ENCODE measurements at places on chromosomes 2 and 18.

- DNase-seq, result no peak
Measured at GRCh38 chr18:58843688-58844035, 21.0 kb upstream of the ZNF532 start.

DNA sequence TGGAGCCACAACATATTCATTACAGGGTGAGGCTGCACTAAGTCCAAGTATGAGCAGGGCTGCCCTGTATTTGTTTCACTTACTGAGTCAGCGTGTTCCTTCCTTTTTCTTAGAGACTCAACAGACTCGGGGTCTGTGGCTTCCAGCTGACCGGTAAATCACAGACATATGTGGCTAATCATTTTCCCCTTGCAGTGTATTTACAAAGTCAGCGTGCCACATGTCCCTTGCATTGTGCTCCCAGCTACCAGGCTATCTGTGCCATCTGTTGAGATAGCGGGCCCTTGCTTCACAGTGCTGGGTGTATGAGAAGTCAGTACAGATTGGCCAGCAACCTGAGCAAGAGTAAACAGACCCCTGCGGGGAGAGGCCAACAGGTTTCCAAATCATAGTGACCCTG is 254.3 kb downstream of the LRRTM1 start:
- DNase-seq, result no peak

DNA sequence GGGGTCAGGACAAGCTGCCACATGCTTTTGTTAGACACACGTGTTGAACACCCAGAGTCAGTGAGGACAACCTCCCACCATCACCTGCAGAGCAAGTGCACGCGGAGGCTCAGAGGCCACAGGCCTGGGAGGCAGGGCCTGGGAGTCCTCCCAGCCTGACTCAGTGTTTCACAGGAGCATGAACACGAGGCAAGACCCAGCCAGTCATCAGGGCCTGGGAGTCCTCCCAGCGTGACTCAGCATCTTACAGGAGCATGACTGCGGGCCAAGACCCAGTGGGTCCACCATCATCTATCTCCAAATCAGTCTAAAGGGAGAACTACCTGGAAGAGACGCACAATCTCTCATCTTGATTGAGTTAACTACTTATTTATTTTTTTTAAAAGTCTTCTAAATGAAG is 112.6 kb upstream of the PXDN start:
- no peak for DNase-seq

DNA sequence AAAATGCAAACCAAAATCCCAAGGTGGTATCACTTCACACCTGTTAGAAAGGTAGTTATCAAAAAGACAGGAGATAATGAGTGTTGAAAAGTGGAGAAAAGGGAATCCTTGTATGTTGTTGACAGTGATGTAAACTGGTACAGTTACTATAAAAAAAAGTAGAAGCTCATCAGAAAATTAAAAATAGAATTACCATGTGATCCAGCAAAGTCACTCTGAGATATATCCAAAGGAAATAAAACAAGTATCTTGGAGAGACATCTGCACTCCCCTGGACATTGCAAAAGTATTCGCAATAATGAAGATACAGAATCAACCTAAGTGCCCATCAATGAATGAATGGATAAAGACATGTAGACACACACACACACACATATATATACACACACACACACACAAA is 208.3 kb upstream of the PIEZO2 start:
- DNase-seq, result no peak

DNA sequence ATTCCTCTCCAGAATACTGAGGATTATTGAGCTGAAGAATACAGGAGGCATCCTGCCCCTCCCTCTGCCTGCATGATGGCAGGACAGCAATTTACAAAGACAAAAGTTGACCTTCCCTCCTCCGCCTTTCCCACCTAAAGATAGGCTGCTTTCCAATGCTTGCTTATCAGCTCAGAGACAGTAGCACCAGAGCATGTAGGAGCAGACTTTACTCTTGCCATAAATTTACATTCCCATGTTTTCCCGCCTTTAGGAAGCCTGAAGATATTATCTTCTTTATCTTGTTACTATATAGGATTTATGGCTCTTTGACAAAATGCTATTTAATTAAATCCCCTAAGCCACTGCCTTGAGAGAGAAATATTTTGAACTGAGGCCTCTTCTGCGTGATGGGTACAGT is 135.6 kb upstream of the HNMT start:
- DNase-seq, result no peak

DNA sequence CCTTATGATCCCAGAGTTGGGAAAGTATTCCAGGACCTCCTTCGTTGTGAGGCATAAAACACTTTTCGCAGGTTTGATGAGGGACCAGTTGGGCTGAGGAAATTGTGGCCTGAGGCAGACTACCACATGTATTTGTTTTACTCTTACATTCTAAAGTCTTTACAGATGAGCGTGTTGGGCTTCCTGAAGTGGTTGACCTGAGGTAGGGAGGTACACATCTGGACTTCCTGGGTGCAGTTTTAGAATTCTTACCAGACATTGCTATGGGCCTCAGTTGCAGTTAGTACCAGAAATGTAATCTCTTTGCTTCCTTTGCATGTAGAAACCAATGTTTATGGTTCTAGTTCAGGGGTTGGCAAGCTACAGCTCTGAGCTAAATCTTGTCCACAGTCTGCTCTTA is 48.7 kb downstream of the COA5 start:
- no peak for DNase-seq

GRCh38 chr2:198098918-198099317 is 294.5 kb downstream of the PLCL1 start:
- no peak for DNase-seq

DNA sequence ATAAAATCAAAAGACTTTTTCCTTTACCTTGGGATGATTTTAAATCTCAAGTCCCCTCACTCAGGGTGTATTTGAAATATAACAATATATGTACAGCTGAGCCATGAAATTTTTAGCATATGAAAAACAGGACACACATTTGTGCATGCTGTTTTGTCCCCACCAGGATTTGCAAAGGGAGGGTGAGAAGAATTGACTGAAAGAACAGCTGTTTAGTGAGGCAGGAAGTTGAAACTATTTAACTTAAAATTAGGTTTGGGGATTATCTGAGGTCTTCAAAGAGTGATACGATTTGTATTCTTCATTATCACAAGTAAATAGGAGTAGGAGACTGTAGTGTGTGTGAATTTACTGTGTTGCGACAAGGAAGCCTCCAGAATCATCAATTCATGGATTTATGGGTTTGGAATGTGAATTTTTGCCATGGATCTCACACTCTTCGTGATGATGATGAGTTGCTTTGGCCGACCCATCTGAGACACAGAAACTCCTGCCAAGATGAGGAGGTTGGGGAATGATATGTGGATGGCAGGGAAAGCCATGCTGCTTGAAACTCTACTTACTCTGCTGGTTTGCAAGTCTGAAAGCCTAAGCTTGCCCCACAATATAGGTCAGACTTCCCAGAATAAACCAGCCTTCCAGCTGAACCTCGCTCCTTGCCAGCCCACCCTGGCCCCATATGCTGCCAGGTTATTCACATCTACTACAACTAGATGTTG is 31.0 kb upstream of the SPATS2L start:
- DNase-seq, result no peak

- no peak for DNase-seq
Measured at GRCh38 chr2:204360218-204361007, 184.9 kb upstream of the PARD3B start.

DNA sequence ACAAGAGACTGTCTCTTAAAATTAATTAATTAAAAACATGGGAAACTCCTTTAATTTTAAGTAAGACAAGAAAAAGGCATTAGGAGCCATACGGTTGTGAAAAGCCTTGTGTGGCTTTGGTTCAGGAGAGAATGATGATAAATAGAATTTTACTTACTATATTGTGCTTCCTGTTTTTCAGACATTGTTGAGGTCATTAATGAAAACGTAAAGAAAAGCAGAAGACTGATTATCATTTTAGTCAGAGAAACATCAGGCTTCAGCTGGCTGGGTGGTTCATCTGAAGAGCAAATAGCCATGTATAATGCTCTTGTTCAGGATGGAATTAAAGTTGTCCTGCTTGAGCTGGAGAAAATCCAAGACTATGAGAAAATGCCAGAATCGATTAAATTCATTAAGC is 10.7 kb upstream of the IL1RL2 start:
- no peak for DNase-seq

DNA sequence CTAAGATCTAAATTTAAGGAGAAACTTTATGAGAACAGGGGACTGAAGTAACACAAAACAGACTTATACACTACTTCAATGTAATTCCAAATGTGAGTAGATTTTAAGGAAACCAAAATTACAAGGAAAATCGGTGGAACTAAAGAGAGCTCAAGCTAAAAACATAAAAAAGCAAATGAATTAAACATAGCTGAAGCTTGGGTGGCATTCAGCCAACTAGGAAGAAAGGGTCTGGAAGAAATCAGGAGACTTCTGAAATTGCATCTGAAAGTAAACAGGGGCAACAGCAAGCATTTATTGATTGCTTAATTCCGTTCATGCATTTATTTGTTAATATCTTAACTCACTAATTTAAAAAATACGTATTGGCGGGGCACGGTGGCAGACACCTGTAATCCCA is 727.3 kb upstream of the PKDCC start:
- no peak for DNase-seq

- DNase-seq, result no peak
Measured at GRCh38 chr2:161033059-161033660, 127.1 kb upstream of the TANK start.

- DNase-seq, result no peak
Measured at GRCh38 chr18:69490813-69491212, 90.1 kb downstream of the DOK6 start.

DNA sequence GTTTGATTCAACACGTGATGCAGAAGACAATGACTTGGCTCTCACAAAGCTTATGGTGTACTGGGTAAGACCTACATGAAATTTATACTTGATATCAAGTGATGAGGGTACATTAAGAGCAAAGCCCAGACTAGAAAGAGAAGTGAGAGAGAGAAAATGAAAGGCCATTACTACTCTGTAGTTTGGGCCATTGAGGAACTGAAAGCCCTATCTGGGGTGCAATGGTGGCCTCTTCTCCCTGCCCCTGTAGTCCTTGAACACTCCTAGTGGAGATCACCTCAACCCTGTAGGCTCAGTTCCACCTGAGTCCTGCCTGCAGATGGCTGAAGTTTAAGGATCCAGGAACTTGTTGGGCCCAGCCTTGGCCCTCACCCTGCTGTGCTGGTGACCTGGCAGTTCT is 569.8 kb upstream of the MEX3C start:
- no peak for DNase-seq

GRCh38 chr2:74575320-74575719 is 20.8 kb downstream of the DOK1 start:
- no peak for DNase-seq

DNA sequence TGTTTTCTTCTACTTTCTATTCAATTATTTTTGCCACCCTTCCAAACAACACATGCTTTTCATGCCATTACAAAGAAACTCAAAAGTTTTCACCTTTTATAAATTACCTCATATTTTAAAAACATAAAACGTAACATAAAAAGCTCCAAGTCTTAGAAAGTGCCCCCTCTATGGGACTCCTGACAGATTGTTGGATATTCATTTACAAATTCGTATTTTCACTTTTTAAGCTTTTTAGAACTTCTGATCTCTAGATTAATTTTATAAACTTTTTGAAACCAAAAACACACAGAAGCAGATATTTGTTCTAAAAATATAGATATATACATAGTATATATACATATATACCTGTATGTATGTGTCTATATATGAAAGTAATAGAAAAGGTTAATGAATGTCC is 1.5 kb downstream of the COL5A2 start:
- no peak for DNase-seq

DNA sequence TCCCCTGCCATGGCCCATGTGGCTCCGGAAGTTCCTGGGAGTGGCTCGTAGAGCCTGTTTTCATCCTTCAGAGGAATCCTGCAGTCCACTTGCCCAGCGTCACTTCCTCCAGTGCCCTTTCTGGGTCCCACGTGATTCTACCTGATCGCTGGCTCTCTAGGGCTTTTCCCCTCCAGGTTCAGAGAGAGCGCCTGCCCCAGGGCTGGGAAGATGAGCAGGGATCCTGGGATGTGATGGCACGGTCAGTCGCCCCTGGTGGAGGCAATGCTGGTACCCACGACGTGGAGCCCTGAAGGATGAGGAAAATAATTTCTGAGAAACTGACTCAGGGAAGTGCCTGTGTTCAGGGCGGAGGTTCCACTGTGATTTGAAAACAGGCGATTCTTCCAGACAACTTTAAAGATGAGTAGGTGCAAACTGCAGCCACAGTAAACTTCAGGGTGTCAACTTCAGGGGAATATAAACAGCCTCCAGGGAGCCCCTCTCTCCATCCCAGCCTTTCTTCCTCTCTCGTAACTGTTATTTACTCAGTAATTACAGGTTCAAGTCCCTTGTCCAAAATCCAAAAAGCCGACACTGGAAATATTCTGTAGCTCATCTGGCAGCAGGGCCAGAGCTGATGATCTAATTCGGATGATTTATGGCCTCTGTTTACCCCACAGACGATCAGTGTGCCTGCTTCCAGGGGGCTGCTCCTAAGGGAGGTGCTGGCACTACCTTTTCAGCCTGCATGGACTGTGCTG is 105.9 kb downstream of the AGAP1 start:
- DNase-seq, result no peak

DNA sequence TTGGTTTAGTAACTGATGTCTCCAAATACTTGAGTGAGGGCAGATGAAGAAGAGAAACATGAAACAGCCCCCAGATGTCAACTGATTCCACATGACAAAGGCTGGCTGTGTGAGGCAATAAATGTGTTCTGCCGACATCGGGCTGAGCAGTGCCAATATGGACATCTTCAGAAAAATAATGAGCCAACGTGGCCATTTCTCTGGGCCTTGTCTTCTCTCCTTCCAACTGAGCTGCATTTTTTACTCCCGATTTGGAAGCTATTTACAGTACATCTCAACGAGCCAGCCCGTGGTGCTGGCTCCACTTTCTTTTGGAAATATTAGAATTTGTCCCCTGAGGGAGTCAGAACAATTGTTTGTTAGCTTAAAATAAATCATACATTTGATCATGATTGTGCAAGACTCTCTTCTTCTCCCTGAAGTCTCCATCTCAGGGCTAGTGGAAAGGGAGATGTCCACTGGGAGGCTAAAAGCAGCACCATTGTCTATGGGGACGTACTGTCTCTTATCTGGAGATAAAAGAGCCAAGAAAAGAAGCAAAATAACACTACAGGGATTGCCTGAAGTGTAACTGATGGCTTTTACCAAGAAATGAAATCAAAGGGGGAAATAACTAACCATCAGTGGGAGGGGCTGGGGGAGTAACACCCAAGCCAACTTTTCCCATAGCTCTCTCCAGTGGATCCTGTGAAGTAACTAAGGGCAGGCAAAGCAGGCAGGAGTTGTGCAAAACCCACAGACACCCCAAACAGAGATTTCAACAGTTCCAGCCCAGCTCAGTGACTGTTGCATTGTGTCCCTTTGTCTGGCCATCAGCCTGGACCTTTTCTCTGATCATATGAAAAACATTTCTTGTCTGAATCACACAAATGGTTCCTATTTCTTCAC is 114.8 kb downstream of the RDH14 start:
- no peak for DNase-seq

GRCh38 chr2:54432251-54433015 is 23.7 kb upstream of the SPTBN1 start:
- DNase-seq, result no peak

- DNase-seq, result no peak
Measured at GRCh38 chr2:120817136-120817955, 81.7 kb downstream of the GLI2 start.
